Left renal pelvis (tissue), 4 donors: ENCODE measurements at places on chromosomes 7 and 10. TPM values are rescaled to one million over a fixed set of nuclear protein-coding genes. Genes with fewer than 3 reads are reported as not detected.

Gene OPN1SW
- polyA plus RNA-seq = 1.8 TPM

Gene GNAT3
- polyA plus RNA-seq = not detected

Gene RAPGEF5
- 39.6 TPM for polyA plus RNA-seq

Gene HYAL4
- 0.08 TPM for polyA plus RNA-seq

Gene BLNK
- polyA plus RNA-seq = 3.5 TPM

Gene OR2A1
- polyA plus RNA-seq = 0.72 TPM

Gene GRM3
- 0.14 TPM for polyA plus RNA-seq

Gene GPR146
- 1.7 TPM for polyA plus RNA-seq

Gene AKAP9
- 90.7 TPM for polyA plus RNA-seq

Gene SH2D4B
- polyA plus RNA-seq = 0.11 TPM

Gene PLXNA4
- 13.2 TPM for polyA plus RNA-seq

Gene SLC16A12
- polyA plus RNA-seq = 30.8 TPM

Gene CPED1
- 35.8 TPM for polyA plus RNA-seq

Gene CLCN1
- 0.24 TPM for polyA plus RNA-seq

Gene CELF2
- polyA plus RNA-seq = 13.5 TPM

Gene TMEM196
- polyA plus RNA-seq = not detected

Gene AMPH
- 18.8 TPM for polyA plus RNA-seq

Gene AQP1
- 39.4 TPM for polyA plus RNA-seq

Gene AKR1C3
- polyA plus RNA-seq = 8.6 TPM

Gene TUBAL3
- 0.23 TPM for polyA plus RNA-seq

Gene DOCK4
- 26.1 TPM for polyA plus RNA-seq

Gene CAMK2B
- 1.6 TPM for polyA plus RNA-seq

Gene ARMC10
- 65.9 TPM for polyA plus RNA-seq

Gene NUTM2D
- 9.8 TPM for polyA plus RNA-seq

Gene NPY
- 4.3 TPM for polyA plus RNA-seq

Gene RPEL1
- polyA plus RNA-seq = 0.14 TPM

Gene NODAL
- polyA plus RNA-seq = not detected

Gene SPDYE2
- 2.4 TPM for polyA plus RNA-seq

Gene ADCY1
- 5.5 TPM for polyA plus RNA-seq

Gene HDAC9
- polyA plus RNA-seq = 12.8 TPM

Gene NUTM2E
- polyA plus RNA-seq = not detected

Gene OR13A1
- polyA plus RNA-seq = 0.08 TPM

Gene SEMA3A
- polyA plus RNA-seq = 22.4 TPM

Gene LIPF
- not detected for polyA plus RNA-seq

Gene EIF5AL1
- polyA plus RNA-seq = 2.4 TPM

Gene PSD
- polyA plus RNA-seq = 13.3 TPM

Gene WEE2
- 0.60 TPM for polyA plus RNA-seq

Gene TWIST1
- 72.0 TPM for polyA plus RNA-seq
